GM04504 (cell line): ENCODE measurements at places on chromosomes 4 and X.
A peak's percentile ranks its signal among the peaks of the same experiment; 100 is the strongest.

- no peak for DNase-seq
These were observed 88.6 kb downstream of the APBB2 start for GRCh38 chr4:41125558-41126311.

- DNase-seq = no peak
These were observed 135.4 kb upstream of the NKX1-1 start for GRCh38 chr4:1541449-1542225.

DNA sequence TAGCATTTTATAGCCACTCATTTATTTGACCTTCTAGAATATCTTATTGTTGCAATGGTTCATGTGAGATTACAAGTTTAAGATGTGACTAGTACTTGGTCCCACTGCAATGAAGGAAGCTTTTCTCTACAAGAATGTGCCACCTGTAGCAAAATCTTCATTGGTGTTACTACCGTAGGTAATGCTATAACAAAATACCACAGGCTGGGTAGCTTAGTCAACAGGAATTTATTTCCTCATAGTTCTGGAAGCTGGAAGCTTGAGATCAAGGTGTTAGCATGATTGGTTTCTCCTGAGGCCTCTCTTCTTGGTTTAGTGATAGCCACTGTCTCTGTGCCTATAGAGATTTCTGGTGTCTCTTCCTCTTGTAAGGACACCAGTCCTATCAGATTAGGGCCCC, 441.0 kb downstream of the GPM6A start:
- no peak for DNase-seq

- no peak for DNase-seq
These were observed 216.5 kb downstream of the PDHA2 start for GRCh38 chr4:96056346-96056934.

DNA sequence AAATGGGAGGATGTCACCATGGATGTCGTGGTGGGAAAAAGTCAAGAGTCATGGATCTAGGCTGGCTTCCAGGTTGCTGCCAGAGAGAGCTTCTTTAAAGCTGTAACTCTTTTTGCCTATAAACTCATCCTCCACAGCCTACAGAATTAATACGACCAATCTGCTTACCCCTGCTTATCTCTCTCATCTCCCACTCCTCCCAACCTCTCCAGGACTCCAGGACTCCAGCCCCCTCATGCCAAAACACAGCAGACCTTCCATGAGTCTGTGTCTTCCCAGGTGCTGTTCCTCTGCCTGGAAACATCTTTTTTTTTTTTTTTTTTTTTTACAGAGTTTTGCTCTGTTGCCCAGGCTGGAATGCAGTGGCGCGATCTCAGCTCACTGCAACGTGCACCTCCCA, 15.3 kb upstream of the SLC10A4 start:
- no peak for DNase-seq

- no peak for DNase-seq
These were observed 262.0 kb downstream of the IL15 start for GRCh38 chr4:141898346-141898745.

- DNase-seq = no peak
These were observed 10.0 kb downstream of the ETFDH start for GRCh38 chr4:158682066-158682465.

DNA sequence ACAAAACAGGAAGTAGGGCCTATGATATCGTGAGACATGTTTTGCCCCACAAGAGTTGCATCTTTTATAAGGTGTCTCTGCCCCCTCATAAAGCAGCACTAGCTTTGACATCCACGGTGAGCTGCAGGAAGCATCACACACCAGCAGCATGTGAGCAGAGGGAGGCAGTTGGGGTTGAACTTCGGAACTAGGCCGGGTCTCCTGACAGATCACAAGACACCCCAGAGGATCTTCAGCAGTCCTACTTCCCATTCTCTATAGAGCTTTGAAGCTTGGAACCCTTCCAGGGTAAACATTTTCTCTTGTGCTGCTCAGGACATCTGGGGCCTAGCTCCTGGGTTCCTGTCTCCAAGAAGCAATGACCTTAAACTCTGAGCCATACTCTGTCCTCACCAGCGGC, 27.5 kb downstream of the YY2 start:
- DNase-seq = no peak

- DNase-seq = peak; percentile 17
These were observed 16.8 kb downstream of the FGFR3 start for GRCh38 chr4:1809754-1810502.

GRCh38 chr4:168451744-168452390, 28.4 kb downstream of the DDX60L start:
- DNase-seq = no peak

GRCh38 chrX:74923942-74924448, 1.3 kb downstream of the NEXMIF start:
- DNase-seq = no peak

GRCh38 chr4:159146488-159146887, 43.6 kb downstream of the RAPGEF2 start:
- DNase-seq = no peak

DNA sequence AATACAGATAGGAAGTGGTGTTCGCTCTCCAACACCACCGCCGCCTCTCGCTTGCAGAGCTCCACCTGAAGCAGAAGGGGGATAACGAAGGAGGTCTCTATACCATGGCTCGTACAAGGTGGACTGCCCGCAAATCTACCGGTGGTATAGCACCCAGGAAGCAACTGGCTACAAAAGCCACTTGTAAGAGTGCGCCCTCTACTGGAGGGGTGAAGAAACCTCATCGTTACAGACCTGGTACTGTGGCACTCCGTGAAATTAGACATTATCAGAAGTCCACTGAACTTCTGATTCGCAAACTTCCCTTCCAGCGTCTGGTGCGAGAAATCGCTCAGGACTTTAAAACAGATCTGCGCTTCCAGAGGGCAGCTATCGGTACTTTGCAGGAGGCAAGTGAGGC, 5.2 kb upstream of the BMP15 start:
- no peak for DNase-seq

GRCh38 chrX:105282077-105282476, 61.6 kb upstream of the TEX13A start:
- DNase-seq = peak; percentile 12

GRCh38 chr4:138788267-138788790, 227.3 kb upstream of the NOCT start:
- DNase-seq = no peak

DNA sequence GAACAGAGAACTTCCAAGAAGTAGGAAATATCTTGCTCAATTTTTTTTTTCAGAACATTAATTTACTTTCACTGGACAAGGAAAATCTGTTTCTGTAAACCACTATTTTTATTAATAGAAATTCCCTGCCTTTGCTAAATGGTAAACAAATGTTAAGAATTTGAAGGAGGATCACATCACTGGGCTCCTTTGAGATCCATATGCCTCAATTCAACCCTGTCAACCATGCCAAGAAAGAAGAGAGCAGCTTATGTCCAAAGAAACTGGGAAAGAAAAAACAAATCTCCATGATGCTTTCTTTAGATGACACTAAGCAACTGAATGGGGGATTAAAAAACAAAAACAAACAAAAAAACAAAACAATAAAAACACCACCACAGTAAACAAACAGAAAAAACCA, 47.7 kb downstream of the LNX1 start:
- DNase-seq = no peak

DNA sequence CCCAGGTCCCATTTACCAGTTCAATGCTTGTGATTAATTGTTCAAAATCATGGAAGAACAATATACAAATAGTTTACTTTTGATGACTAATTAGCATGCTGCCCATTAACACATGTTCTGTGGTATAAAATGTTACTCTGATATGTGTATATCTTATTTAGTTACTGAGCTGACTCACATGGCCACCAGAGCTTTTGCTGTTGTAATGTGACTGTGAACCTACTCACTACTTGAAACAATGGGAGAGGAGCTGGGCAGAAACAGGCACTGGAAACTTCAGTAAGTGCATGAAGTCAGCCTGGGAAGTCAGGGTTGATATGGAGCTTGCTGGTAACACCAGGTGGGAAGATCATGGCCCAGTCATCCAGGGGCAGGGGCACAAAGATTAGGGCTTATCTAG, 72.7 kb upstream of the MAD2L1 start:
- no peak for DNase-seq

DNA sequence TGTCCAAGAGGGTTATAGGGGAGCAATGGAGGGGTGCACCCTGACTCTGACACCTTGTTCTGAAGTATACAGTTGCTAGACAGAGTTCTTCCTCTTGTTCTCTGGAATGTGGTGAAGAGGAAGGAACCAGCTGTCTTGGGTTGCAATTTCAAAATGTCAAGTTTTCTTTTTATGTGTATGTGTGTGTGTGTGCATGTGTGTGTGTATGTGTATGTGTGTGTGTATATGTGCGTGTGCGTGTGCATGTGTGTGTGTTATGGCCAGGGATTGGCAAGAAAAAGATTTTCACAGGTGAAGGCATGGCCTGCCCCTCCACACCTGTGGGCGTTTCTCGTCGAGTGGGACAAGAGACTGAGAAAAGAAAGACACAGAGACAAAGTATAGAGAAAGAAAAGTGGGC, 81.6 kb upstream of the ADGRA3 start:
- no peak for DNase-seq

GRCh38 chr4:3291969-3292570, 751 bp upstream of the RGS12 start:
- DNase-seq = no peak

- DNase-seq = no peak
These were observed 897 bp downstream of the PNMA6F start for GRCh38 chrX:153320555-153321184.

DNA sequence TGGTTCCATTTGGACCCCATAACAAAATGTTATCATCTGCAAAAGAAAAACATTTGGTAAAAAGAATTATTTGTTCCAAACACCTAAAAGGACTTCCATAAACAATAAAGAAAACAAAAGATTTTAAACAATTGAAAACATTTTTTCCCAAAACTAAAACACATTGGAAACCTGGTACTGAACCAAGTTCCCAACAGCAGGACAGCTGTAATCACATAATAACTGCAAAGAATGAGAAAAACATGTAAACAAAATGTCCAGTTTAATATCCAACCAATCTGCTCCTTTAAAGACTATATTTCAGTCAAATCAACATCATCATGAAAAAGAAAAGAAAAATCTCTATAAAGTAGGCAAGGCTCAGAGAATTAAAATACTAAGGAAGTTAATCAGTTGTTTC, 36.3 kb downstream of the PRDM5 start:
- no peak for DNase-seq

GRCh38 chrX:618761-619450, 11.7 kb upstream of the SHOX start:
- DNase-seq = no peak

DNA sequence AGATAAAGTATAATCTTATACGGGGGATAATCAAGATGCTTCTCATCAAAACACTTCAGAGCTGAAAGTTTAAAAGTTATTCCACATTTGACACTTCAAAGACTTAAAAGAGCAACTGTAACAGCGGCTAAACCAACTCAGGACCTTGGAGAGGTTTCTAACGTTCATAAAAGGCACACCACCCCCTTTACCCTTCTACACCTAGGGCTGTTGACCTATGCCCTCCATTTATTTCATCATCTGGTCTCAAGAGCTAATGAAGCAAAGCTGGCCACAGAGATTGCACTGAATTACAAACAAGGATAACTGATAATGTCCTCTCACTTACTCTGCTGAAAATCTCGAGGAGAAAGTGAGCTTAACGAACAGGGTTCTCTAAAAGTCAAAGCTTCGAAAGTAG, 1.1 kb upstream of the RPS6KA6 start:
- DNase-seq = no peak

GRCh38 chr4:98491899-98492559, 166.4 kb downstream of the TSPAN5 start:
- no peak for DNase-seq

DNA sequence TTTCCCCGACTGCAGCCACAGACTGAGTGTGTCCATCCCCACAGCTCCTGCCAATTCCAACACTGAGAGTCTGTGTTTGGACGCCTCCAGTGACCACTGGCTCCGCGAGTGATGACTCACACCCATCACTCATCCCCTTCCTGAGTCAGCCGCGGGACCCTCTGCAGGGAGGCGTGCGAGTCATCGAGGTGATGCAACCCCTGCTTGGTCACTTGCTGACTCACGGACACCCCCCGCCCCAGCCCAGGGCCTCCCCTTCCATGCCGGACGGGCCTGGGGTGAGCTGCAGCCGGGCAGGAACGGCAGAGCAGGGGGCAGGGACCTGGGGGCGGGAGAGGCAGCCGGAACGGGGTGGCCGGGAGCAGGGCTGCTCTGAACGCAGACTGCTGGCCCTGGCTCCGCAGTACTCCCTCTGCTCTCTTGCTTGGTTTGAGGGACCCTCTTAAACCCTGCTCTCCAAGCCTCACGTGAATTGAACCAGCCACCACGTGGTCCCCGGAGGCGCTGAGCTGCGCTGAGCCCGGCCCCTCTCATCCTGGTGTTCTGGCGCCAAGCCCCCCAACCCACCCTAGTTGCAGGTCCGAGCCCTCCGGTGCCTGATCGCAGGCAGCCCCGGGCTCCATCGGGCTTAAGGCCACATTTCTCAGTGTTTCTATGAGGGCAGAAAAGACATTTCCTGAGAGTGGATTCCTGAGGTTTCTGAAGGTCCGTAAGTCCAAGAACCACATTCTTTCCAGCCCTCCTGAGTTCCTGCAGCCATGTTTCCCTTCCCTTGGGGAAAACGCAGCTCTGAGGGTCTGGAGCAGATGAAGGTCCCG, 32.4 kb downstream of the FGFRL1 start:
- peak; percentile 99 for DNase-seq

DNA sequence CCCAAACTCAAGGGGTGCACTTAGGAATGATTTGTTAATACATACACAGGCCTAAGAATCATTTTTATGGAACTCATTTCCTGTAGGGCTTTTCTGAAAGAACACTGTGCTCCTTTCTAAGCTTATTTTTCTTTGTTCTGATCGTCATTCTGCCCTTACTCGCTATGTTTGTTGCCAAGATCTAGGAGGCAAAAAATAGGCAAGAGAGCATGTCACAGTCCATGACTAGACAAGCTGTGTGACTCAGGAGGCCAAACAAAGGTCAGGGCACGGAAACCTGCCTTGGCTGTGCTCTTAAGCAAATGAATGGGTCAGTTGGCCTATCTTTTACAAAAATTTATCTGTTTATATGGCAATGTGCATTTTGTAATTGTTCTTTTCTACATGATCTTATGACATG, 42.5 kb upstream of the C1GALT1C1 start:
- peak; percentile 55 for DNase-seq
